Head of caudate nucleus (tissue), 42 donors: ENCODE measurements at places on chromosomes 11 and 22.

DNA sequence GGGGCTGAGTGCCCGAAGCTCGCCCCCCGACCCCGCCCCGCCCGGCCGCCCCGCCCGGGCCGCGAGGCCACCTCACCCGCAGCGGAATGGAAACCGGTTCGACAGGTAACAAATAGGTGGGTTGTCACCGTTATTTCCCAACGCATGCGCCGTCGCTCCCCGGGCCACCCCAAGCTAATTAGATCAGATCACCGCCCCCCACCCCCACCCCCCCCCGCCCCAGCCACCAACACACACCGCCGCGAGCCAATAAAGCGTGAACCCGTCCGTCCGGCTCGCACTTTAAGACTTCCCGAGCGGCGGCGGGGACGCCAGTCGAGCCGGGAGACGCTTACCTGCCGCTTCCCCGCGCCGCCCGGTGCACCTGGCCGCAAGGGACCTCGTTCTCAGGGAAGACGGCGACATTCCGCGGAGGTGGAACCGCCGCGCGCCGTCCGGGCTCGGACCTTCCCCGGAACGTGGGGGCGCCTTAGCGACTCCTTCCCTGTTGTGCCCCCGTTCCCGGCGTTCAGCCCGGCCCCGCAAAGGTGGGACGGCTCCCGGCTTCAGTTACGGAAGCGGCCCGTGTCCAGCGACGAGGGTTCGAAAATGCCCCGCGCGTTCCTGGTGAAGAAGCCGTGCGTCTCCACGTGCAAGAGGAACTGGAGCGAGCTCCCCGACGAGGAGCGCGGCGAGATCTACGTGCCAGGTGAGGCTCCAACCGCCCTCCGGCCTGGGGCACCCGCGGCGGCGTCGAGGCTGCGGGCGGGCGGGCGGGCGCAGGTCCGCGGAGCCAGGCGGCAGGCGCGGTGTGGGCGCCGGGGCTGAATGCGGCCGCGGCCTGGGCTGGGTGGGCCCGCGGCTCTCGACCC, at the start of gene OVOL1:
TSS of gene OVOL1 (plus strand) at position 278 of the 851 bp plus-strand sequence. CDS start at position 589, 311 bp downstream.
- DNase-seq, result no peak

DNA sequence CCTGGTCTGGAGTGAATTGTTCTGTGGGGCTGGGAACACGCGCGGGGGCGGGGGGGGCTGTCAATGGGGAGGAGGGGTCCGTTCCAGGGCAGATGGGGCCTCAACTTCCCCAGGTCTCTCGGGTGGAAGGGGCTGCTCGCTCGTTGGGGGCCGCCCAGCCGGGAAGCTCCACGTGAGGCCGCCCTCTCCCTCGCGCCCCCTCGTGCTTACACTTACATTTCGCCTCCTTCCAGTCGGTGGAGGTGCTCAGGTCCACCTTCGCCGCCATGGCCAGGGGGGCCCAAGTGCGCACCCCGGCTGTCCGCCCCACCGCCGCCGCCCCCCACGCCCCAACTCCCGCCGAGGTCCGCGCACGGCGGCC, 452 bp downstream of the MACROD1 start:
- DNase-seq, result no peak

GRCh38 chr11:86182976-86183584, 61.5 kb upstream of the EED start:
- DNase-seq, result no peak

GRCh38 chr22:49867303-49868265, 13.9 kb downstream of the ZBED4 start:
- no peak for DNase-seq

DNA sequence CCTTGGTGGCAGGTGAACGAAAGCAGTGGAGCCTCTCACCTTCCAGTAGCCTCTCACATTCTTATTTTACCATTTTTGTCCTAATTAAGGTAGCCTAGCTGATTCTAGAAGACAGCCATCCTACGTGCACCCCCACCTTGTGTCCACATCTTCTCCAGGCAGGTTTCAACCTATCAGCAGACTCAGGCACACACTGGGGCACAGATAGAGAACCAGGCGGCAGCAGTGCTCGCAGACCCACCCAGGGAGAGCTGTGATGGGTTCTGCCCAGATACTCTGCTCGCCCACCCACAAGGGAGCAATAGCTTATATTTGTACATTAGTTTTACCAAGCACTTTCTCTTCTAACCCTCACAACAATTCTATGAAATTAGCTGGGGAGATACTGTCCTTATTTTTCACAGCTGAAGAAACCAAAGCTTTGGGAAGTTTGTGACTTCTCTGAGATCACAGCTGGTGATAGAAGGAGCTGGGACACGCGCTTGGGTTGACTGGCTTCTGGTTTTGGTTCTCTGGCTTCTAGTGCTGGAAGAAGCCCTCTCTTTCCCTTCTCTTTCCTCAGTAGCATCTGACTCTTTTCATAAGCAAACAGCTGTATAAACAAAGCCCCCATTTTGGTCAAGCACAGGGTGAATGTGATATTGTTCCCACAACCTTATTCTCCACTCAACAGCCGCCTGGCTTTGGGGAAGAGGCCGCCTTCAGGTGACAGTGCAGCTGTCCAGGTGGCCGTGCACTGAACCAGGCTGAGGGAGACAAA, 36.9 kb downstream of the PPP2R1B start:
- no peak for DNase-seq
